ENCODE measurements at places on chromosomes 2 and 18. TPM values are rescaled to one million over a fixed set of nuclear protein-coding genes. Genes with fewer than 3 reads are reported as not detected.
A peak's percentile ranks its signal among the peaks of the same experiment; 100 is the strongest.

CFC1B gene
- polyA plus RNA-seq = not detected

GRCh38 chr2:128303095-128303791 lies 15.4 kb downstream of the HS6ST1 start:
- no peak for DNase-seq

- DNase-seq = no peak
Measured at GRCh38 chr2:23380562-23381065, 4.4 kb upstream of the KLHL29 start.

GRCh38 chr2:179818546-179818945 lies 42.9 kb downstream of the ZNF385B start:
- no peak for DNase-seq

DOK6 gene
- polyA plus RNA-seq = 17.1 TPM

GRCh38 chr2:45833301-45833967 lies 182.0 kb downstream of the PRKCE start:
- no peak for DNase-seq

CD28 gene
- polyA plus RNA-seq = 2.5 TPM

DNA sequence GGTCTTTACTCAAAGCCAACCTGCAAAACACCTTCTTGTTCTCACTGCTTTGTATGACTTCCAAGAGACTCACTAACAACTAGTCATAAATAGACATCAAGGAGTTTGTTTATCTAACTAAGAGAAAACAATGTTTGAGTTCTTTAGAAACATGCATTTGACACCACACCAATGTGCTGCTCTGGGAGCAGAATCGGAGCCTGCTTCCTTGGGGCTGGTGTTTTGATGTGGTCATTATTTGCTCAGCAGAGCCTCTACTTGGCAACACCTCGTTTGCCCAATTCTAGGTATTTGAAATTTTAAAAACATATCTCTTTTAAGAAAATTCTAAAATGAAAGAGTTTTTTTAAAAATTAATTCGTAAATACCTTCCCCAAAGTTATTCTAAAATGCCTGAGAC lies 167.5 kb downstream of the BCL2 start:
- DNase-seq = no peak

FAM237A gene
- not detected for polyA plus RNA-seq

- DNase-seq = no peak
Measured at GRCh38 chr2:129059476-129059875, 740.8 kb upstream of the HS6ST1 start.

GRCh38 chr2:74618410-74619083 lies 29.6 kb downstream of the M1AP start:
- DNase-seq = no peak

DHRS9 gene
- 0.58 TPM for polyA plus RNA-seq

SPATA3 gene
- not detected for polyA plus RNA-seq

ANKRD29 gene
- polyA plus RNA-seq = 0.95 TPM

GRCh38 chr2:37324786-37325624 lies at the start of gene PRKD3:
TSS of gene PRKD3 (minus strand) at chr2:37324833. CDS start at chr2:37316524, 8,309 bp downstream.
- peak; percentile 68 for DNase-seq

MOCOS gene
- 0.75 TPM for polyA plus RNA-seq

- no peak for DNase-seq
Measured at GRCh38 chr18:42113529-42114191, 158.6 kb downstream of the PIK3C3 start.

DNA sequence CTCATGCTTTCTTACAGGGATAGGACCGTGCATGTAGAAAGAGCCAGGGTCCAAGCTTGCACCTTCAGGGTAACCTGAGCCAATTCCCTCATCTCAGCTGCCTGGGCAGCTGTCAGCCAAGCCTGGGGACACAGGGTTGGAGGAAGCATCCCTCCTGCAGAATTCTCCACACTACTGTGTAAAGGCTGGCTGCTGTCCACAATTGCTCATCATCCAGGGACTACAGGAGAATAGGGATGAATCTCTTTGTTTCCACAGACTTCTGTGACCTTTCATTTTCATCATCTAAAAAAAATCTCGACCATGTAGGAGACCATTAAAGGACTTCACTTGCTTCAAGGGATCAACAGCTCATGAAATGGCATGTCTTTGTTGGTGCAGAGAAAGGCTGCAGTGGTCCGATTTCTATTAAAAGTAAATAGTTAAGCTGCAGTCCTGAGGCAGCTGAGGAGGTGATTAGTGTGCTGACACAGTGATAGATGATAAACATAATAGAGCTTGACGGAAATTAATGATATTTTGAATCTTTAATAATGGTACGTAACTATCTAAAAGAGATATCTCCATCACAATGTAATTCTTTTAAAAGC lies 74.4 kb upstream of the COPS8 start:
- DNase-seq = no peak

DNA sequence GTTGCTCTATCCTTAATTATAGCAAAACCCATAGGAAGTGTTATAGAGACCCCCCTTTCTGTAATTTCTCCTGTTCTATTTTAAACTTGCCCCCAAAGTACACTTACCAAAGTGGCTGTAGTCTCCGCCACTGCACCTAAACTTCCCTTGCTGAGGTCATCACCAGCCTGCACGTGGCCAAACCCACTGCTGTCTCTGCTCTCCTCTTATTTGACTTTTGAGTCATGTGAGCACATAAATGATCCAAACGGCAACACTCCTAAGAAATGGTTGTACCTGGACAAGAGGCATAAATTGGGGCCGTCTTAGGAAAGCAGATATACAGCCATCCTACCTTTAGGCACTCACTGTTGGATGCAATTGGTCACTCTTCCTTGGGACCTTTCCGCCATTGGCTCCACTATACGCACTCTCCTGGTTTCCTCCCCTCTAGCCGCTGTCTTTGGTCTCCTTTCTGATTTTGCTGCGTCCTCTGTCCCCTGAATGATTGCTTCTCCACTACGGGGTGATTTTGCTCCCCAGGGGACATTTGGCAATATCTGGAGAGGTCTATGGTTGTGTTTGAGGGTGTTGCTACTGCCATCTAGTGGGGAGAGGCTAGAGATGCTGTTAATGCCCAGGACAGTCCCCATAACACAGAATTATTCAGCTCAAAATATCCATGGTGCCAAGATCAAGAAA lies 19.2 kb upstream of the IL36G start:
- DNase-seq = peak; percentile 24

BOK gene
- 30.2 TPM for polyA plus RNA-seq

- DNase-seq = peak; percentile 43
Measured at GRCh38 chr2:88350331-88351248, 101.9 kb downstream of the FOXI3 start.

DNA sequence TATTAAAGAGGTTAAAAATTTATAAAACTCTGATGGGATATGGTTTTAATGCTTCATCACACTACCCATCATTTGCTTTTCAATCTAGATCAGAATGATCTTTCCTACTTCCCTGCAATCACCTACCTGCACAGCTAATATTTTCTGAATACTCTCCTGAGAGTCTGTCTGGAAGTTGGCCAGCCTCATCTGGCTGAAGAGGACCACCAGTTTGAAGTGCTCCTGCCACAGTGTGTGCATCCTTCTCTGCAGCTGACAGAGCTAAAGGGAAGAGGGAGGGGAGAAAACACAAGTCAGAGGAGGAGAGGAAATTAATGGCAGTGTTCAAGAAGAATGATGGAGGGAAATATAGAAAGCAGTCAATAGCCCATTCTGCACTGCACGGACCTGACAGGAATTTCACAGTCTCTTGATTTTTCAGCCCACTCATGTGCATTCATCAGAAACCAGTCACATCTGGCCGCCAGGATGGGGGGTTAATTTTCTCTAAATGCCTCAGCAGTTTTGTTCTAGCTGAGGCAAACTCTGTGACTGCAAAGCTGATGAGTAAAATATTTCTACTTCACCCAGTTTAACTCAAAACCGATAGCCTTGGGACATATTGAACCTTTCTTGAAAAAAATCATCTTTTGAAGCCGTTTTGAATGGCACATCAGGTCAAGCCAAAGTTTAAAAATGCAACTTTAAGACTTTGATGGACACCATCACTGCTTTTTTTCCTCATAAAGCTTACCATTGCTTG lies 201.8 kb upstream of the KLHL14 start:
- peak; percentile 63 for DNase-seq

- no peak for DNase-seq
Measured at GRCh38 chr2:223994562-223995162, 37.4 kb downstream of the MRPL44 start.

GRCh38 chr2:130286983-130287655 lies 55.6 kb upstream of the IMP4 start:
- DNase-seq = no peak

FAM124B gene
- 2.2 TPM for polyA plus RNA-seq

CPO gene
- 1.6 TPM for polyA plus RNA-seq

DNA sequence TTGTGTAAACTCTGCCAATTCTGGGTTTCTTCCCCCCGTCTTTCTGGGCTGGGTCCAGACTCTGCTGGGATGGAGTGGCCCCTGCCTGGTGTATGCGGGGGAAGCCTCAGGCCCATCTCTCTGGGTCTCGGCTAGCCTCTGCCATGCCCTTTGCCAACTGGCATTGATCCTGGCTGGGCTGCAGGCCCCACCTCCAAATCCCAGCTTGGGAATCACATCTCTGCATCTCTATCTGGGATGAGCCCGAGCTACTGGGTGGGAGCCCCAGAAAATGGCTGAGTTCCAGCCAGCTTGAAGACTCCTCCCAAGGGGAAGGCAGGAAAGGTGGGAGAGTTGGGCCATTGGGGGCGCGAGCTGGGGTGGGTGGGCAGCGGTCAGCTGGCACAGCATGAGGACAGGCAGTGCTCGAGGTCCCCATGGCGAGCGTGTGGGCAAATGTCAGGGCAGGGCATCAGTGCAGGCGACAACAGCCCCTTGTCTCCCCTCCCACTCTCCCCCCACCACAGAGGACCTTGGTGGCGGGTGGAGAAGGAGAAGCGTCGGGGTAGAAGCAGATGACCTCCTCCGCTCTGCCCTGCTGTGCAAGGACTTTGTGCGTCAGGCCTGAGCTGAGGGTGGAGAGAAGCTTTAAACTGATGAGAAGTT lies 139.4 kb downstream of the ASB1 start:
- DNase-seq = no peak

GRCh38 chr18:629269-630150 lies 27.9 kb upstream of the TYMS start:
- no peak for DNase-seq

DNA sequence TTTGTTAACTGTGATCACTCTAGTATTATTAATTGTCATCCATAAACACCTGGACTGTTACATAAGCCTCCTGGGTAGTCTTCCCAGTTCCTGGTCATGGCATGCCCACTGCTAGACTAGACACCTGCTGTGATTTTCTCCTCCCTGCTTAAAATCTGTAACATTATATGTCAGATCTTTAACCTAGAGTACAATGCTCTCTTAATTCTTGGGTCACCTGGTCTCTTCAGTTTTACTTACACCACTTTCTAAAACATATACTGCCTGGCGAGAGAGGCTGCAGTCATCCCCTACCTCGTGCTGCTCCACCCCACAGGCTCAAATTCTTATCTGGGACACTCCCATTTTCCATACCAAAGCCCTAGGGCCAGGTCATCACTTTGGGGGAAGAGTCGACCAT lies 161.3 kb downstream of the CDH2 start:
- no peak for DNase-seq

STK17B gene
- 15.0 TPM for polyA plus RNA-seq

RANBP2 gene
- 74.3 TPM for polyA plus RNA-seq

GRCh38 chr18:77058290-77058835 lies 74.2 kb downstream of the MBP start:
- no peak for DNase-seq

DNA sequence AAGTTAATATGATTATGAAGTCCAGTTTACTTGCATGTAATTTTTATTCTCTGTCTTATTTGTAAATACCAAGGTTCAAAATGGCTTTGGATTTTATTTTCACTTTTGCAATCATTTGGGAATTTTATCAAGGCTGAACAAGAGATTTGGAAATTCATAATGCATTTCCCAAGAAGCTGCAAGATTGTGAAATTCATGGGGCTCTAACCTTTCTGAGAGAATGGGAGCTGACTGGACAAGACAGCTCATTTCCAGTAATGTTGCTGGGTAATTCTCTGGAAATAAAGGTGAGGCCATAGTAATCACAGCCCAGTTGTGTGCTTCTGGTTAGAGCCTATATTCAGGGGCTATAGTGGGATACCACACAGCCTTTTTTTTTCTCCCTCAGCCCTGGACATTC lies 21.5 kb upstream of the NABP1 start:
- DNase-seq = no peak

DNA sequence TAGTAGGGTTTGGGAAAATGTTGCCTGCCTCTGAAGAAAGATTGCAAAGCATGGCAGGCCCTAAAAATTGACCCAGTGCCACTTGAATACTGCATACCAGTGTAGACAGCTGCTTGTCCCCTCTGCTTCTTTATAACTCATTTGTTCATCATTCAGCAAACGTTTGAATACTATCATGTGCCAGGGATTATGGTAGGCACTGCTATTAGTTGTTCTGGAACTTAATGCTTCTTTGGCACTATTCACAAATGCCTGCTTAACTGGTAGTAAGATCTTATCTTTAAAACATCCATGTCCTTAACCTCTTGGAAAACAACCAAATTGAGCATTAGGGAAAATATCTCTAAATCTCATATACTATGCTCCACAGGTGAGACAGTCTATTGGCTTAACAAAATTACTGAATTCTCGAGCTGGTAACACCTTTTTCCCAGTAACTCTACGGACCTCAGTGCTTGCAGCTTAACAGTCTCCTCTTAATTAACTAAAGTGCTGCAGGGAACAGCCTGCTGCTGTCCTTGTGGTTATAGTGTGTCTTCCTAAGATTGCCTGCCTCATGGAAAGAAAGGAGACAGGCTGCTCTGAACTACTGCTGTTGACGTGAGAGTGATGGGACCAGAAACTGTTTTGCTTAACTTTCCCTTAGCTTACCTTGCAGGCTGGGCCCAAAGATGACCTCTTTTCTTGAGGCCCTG lies 93.2 kb downstream of the MIB1 start:
- no peak for DNase-seq

GRCh38 chr2:162063281-162063680 lies 10.7 kb downstream of the DPP4 start:
- no peak for DNase-seq

- no peak for DNase-seq
Measured at GRCh38 chr18:39843546-39843945, 2111.5 kb upstream of the PIK3C3 start.

CCDC68 gene
- 12.8 TPM for polyA plus RNA-seq

- DNase-seq = no peak
Measured at GRCh38 chr18:56977309-56977708, 169.6 kb upstream of the BOD1L2 start.

APOB gene
- 4.7 TPM for polyA plus RNA-seq
